ENCODE measurements at places on chromosomes 1 and 21.

DNA sequence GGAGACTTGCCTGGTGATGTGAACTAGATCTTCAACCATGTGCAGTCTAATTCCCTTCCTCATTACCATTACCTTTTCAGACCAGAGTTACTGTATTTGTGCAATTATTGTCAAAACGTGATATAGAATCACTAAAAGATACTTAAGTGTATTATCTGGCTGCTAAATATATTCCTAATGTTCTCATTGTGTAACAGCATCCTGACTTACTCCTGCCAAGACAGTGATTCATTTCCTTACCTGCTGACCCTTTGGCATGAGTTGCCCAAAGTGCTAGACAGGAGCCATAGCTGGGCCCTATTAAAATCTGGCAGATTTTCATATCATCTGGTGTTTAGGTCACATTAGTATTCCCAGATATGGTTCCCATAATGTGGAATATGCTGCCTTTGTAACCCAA is 598.3 kb upstream of the CAMK1G start:
- DNase-seq, result no peak

- DNase-seq, result no peak
Measured at GRCh38 chr21:38268864-38269575, 12.2 kb downstream of the KCNJ15 start.

DNA sequence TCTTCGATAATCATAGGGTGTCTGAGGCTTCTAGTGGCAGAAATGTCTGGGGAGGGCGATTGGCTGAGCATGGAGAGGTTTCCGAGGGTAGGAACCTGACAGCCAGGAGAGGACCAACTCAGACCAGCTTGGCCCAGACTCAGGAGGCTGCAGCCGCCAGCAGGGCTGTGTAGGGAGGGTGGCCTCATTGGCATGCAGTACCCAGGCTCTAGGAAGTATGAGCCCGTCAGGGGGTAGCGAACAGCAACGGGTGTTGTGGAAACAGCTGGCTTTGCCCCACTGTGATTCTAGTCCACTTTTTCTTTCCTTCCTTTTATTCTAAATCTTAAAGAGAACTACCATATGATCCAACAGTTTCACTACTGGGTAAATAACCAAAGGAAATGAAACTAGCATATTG is 103.3 kb downstream of the DIRAS3 start:
- DNase-seq, result no peak

- DNase-seq, result no peak
Measured at GRCh38 chr1:116569381-116569670, 1.5 kb downstream of the CD58 start.

- DNase-seq, result no peak
Measured at GRCh38 chr21:33109574-33110339, 39.8 kb downstream of the OLIG1 start.
